ENCODE measurements at places on chromosomes 1 and 21. TPM values are rescaled to one million over a fixed set of nuclear protein-coding genes. Genes with fewer than 3 reads are reported as not detected.

C1QA gene
- total RNA-seq = 57.0 TPM

CELA3A gene
- total RNA-seq = 3.1 TPM

PODN gene
- total RNA-seq = 61.8 TPM

RASSF5 gene
- total RNA-seq = 5.1 TPM

IL22RA1 gene
- total RNA-seq = 0.45 TPM

TSPAN2 gene
- total RNA-seq = 10.6 TPM

LRRN2 gene
- total RNA-seq = 1.5 TPM

LMOD1 gene
- total RNA-seq = 10.5 TPM

FAM110D gene
- 2.5 TPM for total RNA-seq

SPRR2A gene
- total RNA-seq = not detected

ZNF697 gene
- 12.3 TPM for total RNA-seq

ARMH1 gene
- 2.7 TPM for total RNA-seq

DNA sequence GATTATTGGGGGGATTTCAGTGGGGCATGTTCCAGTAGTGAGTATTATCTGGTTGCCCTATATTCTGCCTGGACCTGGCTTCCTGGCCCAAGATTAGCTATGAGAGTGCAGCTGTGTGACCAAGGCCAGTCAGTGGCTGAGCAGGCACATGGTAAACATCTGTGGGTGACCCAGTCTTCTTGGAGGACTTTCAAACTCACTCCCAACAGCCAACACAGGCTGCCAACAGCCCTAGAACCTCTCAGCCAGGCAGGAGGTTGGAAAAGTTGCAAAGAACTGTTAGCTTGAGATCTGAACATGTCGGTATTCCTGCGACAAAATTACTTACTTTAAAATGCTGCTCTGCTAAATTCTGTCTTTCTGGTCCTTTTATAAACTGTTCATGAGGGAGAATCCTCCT is 192.4 kb downstream of the TGFBR3 start:
- peaks cover 22% of the 10 kb centered on the region for H3K36me3 ChIP-seq
- H3K27ac ChIP-seq = peak overlapping the region; percentile 76
- no peaks in the 10 kb centered on the region for H3K27me3 ChIP-seq
- DNase-seq = peak; percentile 65

DNA sequence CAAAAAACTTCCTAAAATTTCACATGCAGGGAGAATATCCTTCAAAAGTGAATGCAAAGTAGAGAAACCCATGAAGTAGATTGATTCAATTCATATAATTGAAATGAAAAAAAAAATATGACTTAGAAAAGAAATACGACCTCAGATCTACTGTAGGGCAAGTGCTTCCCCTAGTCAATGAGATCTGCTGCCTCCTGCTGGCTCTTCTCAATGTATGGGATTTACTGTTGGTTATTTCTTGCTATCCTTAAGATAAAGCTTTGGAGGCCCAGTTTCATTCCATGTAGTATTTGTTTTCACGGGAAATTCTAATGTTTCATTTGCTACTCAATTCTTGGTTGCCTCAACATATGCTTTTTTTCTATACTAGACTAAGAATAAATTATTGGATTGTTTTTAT is 46.2 kb downstream of the ZNF648 start:
- H3K4me3 ChIP-seq = no peak overlapping the region
- no peaks in the 10 kb centered on the region for H3K4me1 ChIP-seq
- H3K27ac ChIP-seq = no peak overlapping the region
- no peak for DNase-seq
- H3K27me3 ChIP-seq = no peaks in the 10 kb centered on the region

- H3K4me1 ChIP-seq = peaks cover 6% of the 10 kb centered on the region
- H3K4me3 ChIP-seq = no peak overlapping the region
- H3K27me3 ChIP-seq = no peaks in the 10 kb centered on the region
These were observed 163.5 kb upstream of the LMO4 start for GRCh38 chr1:87165177-87165576.

DNA sequence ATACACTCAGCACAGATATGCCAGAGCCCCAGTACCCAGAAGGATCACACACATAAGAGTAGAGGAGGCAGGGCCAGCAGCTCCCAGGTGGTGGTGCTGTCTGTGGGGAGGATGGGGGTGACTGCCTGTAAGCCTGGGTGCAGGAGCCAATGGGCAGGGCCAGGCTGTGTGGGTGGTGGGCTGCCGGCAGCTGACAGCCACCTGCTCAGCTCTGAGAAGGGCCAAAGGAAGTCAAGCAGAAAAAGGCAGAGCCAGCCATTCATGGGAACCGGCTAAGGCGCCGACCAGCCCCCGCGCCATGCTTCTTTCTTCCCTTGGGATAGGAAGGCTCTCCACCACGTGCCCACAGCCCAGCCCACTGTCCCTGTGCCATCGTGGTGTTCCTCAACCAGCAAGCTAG is 14.1 kb downstream of the PIK3C2B start:
- DNase-seq = no peak
- peaks cover 32% of the 10 kb centered on the region for H3K4me1 ChIP-seq
- no peak overlapping the region for H3K4me3 ChIP-seq
- no peak overlapping the region for H3K27ac ChIP-seq

- no peaks in the 10 kb centered on the region for H3K36me3 ChIP-seq
- H3K27ac ChIP-seq = no peak overlapping the region
- no peak overlapping the region for H3K4me3 ChIP-seq
These were observed 412.8 kb upstream of the LYPLAL1 start for GRCh38 chr1:218760601-218761570.

DNA sequence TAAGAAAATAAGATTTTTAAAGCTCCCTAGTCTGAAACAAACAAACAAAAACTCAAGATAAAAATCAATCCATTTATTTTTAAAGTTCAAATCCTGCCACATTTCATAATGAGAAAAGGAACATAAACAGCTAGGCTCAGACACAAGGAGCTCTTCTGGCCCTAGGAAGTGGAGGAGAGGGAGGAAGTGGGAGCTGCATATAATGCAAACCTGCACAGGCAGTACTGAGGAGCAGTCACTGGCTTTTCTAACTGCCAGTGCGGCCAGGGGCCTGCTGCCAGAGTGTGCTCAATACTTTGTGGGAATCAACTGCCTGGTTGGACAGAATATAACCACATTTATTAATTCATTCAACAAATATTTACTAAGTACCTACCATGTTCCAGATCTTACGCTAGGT is 139.8 kb upstream of the SPATA6 start:
- no peak overlapping the region for H3K4me3 ChIP-seq
- peaks cover 10% of the 10 kb centered on the region for H3K4me1 ChIP-seq
- no peaks in the 10 kb centered on the region for H3K36me3 ChIP-seq
- DNase-seq = no peak
- H3K27ac ChIP-seq = no peak overlapping the region

GRCh38 chr1:182723200-182723599 is 38.8 kb upstream of the RGS8 start:
- H3K36me3 ChIP-seq = no peaks in the 10 kb centered on the region
- no peaks in the 10 kb centered on the region for H3K27me3 ChIP-seq
- no peak overlapping the region for H3K4me3 ChIP-seq
- no peaks in the 10 kb centered on the region for H3K4me1 ChIP-seq
- DNase-seq = peak; percentile 77

DNA sequence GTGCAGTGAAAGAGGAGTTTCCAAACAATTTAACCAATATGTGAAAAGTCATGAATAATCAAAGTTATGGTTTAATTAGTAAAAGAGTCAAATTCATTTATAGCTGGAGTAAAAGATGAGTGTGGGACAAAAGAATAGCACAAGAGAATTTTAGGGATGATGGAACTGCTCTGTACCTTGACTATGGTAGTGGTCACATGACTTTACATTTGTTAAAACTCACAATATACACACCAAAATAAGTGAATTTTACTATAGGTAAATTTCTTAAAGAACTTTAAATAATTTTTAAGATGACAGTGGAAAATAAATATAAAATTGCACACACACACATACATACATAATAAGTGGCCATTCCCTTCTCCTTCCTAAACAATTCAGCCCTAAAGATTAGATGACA is 13.6 kb downstream of the CDC42BPA start:
- no peak overlapping the region for H3K27ac ChIP-seq
- H3K36me3 ChIP-seq = no peaks in the 10 kb centered on the region
- no peaks in the 10 kb centered on the region for H3K27me3 ChIP-seq
- H3K4me3 ChIP-seq = no peak overlapping the region

DNA sequence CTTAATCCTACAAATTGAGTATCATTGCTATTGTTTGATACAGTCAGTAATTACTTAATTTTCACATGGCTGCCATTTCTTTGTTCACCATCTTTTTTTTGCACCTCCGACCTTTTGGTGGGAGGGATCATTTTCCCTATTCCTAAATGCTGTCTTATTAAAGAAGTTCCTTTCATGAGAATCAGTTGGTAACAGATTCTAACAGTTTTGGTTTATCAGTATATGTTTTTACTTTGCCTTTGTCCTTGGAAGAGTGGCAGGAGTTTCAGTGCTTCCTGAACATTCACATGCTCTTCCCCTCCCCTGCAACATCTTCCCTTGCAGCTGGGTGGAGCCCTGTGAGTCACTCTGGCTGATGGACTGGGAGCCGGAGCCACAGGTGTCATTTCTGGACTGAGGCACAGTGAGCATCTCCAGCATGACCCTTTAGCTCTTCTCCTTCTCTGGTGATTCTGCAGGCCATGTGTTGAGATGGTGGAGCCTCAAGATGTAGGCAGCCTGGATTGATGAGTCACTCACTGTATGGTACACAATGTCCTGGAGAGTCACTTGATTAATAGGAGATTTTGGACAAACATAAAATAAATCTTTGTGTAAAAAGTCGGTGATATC is 217.7 kb downstream of the URB2 start:
- DNase-seq = no peak
- no peak overlapping the region for H3K27ac ChIP-seq
- H3K27me3 ChIP-seq = no peaks in the 10 kb centered on the region
- H3K4me1 ChIP-seq = no peaks in the 10 kb centered on the region
- no peak overlapping the region for H3K4me3 ChIP-seq

GRCh38 chr1:58515794-58516401 is 30.6 kb downstream of the OMA1 start:
- no peak overlapping the region for H3K4me3 ChIP-seq
- H3K27me3 ChIP-seq = no peaks in the 10 kb centered on the region
- H3K27ac ChIP-seq = no peak overlapping the region
- peaks cover 14% of the 10 kb centered on the region for H3K4me1 ChIP-seq

DNA sequence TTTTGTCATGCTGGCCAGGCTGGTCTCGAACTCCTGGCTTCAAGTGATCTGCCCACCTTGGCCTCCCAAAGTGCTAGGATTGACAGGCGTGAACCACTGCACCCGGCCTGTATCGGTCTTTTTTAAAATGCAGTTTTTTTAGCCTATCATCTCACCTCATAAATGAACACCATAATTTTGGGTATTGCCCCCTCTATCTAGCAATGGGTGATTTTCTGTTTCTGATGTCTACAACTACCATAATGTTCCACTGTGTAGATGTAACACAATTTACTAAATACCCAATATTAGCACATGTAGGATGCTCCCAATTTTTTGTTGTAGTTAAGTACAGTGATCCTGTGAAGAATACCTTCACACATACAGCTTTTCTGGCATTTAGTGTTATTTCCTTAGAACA is 2.0 kb upstream of the CAMTA1 start:
- H3K4me3 ChIP-seq = peak overlapping the region; percentile 95
- H3K27ac ChIP-seq = no peak overlapping the region
- H3K4me1 ChIP-seq = peaks cover 10% of the 10 kb centered on the region
- H3K27me3 ChIP-seq = no peaks in the 10 kb centered on the region
- H3K36me3 ChIP-seq = no peaks in the 10 kb centered on the region
- DNase-seq = no peak

- H3K27ac ChIP-seq = no peak overlapping the region
- peaks cover 3% of the 10 kb centered on the region for H3K36me3 ChIP-seq
- no peaks in the 10 kb centered on the region for H3K27me3 ChIP-seq
- peaks cover 58% of the 10 kb centered on the region for H3K4me1 ChIP-seq
- H3K4me3 ChIP-seq = no peak overlapping the region
These were observed 26.6 kb downstream of the IL6R start for GRCh38 chr1:154431586-154432373.

DNA sequence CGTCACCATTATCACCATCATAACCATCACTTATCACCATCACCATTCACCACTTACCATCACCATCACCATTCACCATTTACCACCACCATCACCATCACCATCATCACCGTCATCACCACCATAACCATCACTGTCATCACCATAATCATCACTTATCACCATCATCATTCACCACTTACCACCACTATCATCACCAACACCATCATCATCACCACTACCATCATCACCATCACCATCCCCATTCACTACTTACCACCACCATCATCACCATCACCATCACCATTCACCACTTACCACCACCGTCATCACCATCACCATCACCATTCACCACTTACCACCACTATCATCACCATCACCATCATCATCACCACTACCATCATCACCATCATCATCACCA is 151.8 kb downstream of the CAMTA1 start:
- no peaks in the 10 kb centered on the region for H3K27me3 ChIP-seq
- no peak for DNase-seq
- no peaks in the 10 kb centered on the region for H3K4me1 ChIP-seq
- no peak overlapping the region for H3K4me3 ChIP-seq
- no peak overlapping the region for H3K27ac ChIP-seq

DNA sequence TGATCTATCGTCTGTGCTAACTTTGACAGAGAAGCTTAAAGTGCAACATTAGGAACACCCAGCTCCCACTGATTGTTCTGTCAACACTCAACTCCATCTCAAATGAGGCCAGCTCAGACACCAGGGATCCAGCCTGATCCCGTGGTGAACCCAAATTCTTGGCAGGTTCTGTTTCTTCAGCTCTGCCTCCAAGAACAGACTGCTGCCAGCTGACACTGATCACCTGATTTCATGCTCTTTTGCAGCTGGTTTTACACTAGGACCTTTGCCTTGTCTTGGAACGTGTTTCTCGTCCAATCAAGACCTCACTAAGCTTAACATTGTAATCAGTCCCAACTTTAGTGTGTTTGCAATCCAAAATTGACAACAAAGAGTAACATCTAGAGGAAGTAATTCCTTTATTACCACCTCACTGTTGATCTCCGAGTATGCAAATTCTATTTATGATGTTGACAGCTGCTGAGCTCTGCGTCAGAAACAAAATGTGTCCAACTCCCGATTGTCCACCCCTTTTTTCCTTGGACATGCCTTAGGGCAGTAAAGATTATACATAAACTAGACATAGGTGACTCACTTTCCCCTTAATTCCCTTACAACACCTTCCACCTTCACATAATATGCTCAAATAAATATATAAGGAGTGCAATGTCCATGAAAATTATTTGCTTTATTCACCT is 1.6 kb upstream of the HYI start:
- DNase-seq = no peak
- H3K4me1 ChIP-seq = no peaks in the 10 kb centered on the region
- no peaks in the 10 kb centered on the region for H3K27me3 ChIP-seq
- no peak overlapping the region for H3K4me3 ChIP-seq
- peaks cover 19% of the 10 kb centered on the region for H3K36me3 ChIP-seq

- H3K4me3 ChIP-seq = no peak overlapping the region
- H3K27ac ChIP-seq = no peak overlapping the region
- peak; percentile 37 for DNase-seq
- H3K27me3 ChIP-seq = peaks cover 16% of the 10 kb centered on the region
These were observed 102.5 kb upstream of the TARDBP start for GRCh38 chr1:10909697-10910680.

- H3K36me3 ChIP-seq = peaks cover 17% of the 10 kb centered on the region
- no peaks in the 10 kb centered on the region for H3K27me3 ChIP-seq
- peaks cover 3% of the 10 kb centered on the region for H3K4me1 ChIP-seq
- no peak for DNase-seq
These were observed 13.9 kb downstream of the ARID4B start for GRCh38 chr1:235313931-235314678.

- no peak for DNase-seq
- no peaks in the 10 kb centered on the region for H3K27me3 ChIP-seq
- no peak overlapping the region for H3K4me3 ChIP-seq
- peaks cover under 1% of the 10 kb centered on the region for H3K4me1 ChIP-seq
- H3K36me3 ChIP-seq = no peaks in the 10 kb centered on the region
These were observed 188.3 kb upstream of the ARHGEF16 start for GRCh38 chr1:3265835-3266805.

GRCh38 chr1:4590756-4591155 is 63.7 kb upstream of the AJAP1 start:
- DNase-seq = no peak
- no peak overlapping the region for H3K27ac ChIP-seq
- no peaks in the 10 kb centered on the region for H3K36me3 ChIP-seq
